ENCODE measurements at places on chromosomes 7 and 10.

DNA sequence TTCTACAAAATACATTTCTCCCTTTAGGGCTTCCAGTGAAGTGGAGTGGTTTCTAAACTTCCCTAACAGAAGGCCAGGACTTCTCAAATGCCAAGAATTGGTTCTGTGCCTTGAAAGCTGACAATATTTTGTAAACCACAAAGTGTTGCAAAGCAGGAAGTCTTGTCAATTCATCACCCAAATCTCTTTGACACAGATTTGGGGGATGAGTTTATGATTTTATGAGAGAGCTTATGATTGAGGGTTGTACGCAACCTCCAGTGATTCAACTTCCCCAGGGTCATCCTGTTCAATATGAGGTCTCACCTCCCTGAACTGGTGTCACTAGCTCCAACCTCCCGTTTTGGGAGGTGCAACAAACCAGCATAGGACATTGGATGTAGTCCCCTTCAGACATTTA is 83.7 kb downstream of the PRLHR start:
- DNase-seq: no peak

GRCh38 chr7:27251652-27252590 is 9.3 kb downstream of the EVX1 start:
- no peak for DNase-seq

DNA sequence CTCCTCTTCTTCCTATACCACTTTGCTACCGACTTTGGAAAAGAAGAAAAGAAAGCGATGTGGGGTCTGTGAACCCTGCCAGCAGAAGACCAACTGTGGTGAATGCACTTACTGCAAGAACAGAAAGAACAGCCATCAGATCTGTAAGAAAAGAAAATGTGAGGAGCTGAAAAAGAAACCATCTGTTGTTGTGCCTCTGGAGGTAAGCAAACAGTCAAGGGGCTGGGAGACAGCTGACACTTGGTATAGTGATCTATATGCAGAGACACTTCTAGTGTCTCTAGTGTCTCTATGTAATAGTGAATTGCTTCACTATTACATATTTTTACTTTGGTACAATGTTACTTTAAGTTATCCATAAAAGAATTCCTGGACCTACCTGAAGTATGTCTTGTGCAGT is 13.9 kb downstream of the TET1 start:
- DNase-seq: no peak

- no peak for DNase-seq
Observed at GRCh38 chr7:87912121-87912520, 21.9 kb upstream of the ADAM22 start.

DNA sequence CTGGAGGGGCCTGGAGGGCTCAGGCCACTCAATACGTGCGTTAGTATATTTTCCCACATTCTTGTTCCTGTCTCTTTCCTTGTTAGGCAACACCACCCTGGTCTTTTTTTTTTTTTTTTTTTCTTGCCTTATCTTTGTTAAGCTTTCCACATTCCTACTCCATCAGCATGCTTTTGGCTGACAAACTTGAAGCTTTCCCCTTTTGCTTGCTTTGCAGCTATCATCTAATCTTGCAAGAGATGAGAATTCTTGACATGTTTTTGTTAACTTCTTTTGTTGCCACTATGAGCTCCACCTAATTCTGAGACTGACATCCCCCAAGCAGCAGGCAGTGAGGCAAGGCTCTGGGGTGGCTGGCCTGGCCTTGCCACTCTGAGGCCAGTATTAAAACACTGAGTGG is 52.5 kb upstream of the NRP1 start:
- DNase-seq: no peak

DNA sequence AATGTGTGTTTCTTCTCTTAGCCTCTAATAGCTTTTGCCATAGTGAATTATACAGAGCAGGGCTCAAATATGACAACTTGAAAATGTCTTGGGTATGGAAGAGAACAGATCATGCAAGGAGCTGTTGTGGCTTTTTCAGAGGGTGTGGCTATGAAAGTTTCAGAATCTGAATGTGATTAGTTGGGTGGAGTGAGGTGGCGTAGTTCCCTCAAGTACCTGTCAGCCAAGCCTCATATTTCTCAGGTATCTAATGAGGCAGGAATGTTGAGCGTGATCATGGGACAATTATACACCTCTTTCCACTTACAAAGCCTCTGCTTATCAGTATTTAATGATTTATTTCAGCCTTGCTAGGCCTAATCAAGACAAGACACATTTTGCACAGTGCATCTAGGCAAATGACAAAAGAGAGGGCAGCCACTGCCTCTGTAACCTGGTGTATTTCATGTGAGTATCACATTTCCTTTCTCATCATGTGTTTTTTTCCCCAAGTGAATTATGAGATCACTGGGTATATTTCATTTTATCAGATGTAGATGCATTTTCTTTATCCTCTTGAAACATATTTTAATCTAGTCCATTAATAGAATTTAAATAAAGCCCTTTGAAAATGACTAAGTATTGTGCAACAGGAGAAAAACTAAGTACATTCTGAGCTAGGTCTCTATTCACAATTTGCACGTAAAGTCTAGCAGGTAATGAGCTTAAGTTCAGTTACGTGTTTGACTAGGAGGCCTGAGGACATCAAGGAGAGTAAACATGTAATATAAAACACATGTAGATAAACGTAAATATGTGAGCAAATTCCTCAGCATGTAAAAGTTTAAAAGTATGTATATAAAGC is 644.4 kb upstream of the IGFBP3 start:
- DNase-seq: no peak

- DNase-seq: no peak
Observed at GRCh38 chr10:10914144-10914543, 103.5 kb upstream of the CELF2 start.

- no peak for DNase-seq
Observed at GRCh38 chr7:1156782-1157535, 3.0 kb downstream of the ZFAND2A start.

DNA sequence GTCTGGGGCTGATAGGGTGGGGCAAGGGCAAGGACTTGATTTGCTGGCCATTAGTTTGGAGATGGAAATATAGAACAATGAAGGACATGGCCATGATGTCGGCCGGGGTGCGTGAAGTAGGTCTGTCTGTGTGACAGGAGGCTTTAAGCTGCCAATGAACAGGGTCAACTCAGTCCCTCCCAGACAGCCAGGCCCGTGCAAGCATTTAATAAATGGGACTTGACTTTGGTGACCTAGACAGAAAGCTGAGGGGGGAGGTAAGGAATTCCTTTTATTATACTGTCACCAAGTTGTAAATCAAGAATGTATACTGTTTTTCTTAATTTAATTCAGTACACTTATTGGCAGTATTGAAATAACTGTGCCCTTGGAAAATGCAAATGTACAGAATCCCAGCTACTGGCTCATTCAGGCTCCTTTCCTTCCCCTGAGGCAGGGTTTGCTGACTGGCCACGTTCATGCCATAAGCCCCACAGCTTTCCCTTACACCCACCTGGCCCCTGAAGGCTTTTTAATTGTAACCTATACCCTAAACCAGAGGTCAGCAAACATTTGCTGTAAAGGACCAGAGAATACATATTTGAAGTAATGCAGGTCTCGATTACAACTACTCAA is 87.2 kb downstream of the WIPF3 start:
- DNase-seq: no peak

GRCh38 chr10:116849248-116850057 is at the start of gene ENO4:
Gene ENO4 (plus strand): TSS chr10:116849499. CDS start chr10:116849567, 68 bp downstream.
- no peak for DNase-seq

- no peak for DNase-seq
Observed at GRCh38 chr7:129122751-129123509, 21.6 kb upstream of the TSPAN33 start.

DNA sequence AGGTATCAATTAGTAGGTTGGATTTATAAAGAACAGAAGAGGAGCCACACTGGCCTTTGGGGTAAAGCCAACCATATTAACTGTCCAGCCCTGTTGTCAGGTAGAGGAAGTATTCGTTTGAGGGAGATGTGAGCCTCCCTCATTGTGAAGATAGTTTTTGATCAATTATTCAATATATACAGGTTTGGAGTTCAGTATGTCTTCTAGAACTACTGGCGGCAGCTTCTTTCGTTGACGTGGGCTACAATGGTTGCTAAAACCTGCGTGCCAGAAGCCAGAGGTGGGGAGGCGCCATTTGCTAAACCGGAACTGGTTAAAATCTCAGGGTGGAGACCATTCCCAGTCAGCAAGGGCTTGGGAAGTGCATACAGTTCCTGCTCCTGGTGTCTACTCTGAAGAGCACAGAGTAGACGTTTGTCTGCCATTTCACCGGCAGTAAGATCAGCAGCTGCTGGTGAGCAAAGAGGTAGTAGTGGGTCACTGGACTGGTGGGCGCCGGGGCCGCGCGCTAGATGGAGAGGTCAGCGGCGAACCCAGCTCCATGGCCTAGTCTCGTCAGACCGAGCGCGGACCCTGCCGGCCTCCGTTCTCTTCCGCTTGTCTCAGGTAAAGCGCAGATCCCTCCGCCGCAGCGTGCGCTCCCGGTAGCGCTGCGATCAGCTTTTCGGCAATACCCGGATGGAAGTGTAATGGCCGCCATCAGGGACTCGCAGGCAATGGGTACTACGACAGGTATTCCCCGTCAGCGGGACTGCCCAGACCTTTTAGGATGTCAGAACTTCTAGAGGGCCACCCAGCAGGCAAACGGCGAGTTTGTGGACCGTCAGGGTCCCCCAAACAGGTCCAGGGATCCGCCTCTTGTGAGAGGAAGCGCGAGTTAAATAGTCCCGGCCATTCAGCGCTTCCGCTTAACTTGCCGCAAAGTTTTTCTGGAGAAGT is at the start of gene ZNF518A:
ZNF518A (plus strand) TSS at position 911 of the 939 bp plus-strand sequence. CDS start 26,026 bp downstream, outside the sequence.
- peak; percentile 73 for DNase-seq

- no peak for DNase-seq
Observed at GRCh38 chr7:25842201-25842733, 309.7 kb upstream of the NFE2L3 start.

GRCh38 chr10:101221549-101221948 is 7.7 kb downstream of the LBX1 start:
- DNase-seq: no peak

DNA sequence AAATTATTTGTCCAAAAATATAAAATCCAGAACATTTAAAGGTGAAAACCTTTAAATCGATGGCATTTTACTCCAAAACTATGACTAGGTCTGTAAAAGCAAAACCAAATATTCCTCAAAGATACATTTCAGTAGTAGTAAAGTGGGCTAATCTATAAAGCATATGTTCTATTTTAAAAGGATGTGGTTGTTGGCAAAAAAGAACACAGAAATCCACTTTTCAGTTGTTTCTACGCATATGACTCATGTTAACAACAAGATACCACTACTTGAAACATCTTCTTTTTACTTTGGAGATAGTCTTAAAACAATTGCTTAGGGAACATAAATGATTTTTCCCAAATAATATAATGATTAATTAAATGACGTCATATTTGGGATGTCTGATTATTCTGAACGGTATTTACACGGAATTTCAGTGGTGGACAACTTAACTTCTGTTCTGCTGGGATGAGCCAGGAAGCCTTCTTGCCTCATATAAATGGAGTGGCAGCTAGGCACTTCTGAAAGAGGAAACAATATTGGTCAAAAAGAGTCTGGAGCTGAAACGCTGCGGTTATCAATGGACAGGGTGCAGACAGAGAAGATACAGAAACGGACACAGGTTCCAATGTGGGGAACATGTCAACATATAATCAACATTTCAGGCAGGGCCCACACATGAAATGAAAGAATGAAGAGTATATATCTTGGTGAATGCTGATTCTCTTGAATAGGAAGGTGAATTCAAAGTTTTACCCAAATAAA is 78.5 kb downstream of the ETV1 start:
- no peak for DNase-seq

GRCh38 chr7:138407792-138408191 is 52.3 kb upstream of the TRIM24 start:
- no peak for DNase-seq

DNA sequence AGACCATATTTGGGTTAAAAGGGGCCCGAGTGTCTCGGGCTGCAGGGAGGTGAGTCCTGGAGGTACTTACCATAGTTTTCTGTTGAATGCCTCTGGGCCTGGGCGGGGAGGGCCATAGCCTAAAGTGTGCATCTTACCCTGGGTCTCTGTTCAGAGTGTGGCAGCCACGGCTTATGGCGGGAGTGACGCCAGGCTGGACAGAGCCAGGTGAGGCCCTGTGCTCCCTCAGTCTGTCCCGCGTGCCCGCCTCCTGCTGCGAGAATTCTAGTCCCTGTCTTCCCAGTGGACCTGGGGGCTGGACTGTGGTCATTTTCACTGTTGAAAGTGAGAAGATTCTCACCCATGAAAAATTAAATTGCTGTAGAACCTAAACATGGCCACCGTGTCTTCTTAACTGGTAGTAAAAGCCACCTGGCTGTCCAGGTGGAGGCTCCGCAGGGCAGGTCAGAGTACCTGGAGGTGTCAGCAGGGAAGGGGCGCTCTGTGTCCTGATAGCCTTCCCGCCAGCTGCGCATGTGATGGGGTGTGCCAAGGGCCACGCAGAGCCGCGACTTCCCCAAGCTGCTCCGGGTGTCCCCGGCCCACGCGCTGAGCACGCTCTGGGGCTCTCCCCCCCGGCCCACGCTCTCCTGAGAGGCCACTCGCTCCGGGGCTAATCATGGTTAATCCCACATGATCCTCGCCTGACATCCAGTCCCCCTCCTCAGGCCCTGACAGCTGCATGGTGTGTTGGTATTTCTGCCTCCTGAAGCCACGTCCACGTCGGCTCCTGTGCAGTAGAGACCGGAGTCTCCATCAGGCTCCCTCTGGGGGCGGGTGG is 20.3 kb downstream of the INPP5A start:
- no peak for DNase-seq

DNA sequence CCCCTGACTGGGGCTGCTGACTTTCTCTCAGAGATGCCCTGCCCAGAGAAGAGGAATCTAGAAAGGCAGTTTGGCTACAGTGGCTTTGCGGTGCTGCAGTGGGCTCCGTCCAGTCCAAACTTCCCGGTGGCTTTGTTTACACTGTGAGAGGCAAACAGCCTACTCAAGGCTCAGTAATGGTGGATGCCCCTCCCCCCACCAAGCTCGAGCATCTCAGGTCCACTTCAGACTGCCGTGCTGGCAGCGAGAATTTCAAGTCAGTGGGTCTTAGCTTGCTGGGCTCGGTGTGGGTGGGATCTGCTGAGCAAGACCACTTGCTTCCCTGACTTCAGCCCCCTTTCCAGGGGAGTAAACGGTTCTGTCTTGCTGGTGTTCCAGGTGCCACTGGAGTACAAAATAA is 734.5 kb upstream of the LRRN3 start:
- no peak for DNase-seq

DNA sequence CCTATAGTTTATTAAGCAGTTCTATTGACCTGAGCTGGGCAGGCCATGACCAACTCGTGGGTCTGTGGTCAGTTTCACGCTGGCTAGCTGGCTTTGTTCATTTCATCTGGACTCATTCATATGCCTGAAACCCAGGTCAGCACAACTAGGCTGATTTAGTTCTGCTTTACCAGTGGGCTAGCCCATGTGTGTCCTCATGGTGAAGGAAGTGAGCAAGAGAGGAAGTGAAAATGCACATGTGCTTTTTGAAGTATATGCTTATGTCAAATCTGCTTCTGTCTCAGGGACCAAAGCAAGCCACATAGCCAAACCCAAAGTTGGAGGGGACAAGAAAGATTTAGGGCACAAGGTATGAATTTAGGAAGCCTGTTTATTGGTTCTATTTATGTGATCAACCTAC is 154.5 kb downstream of the RNF133 start:
- no peak for DNase-seq

- DNase-seq: no peak
Observed at GRCh38 chr10:129956876-129957673, 7.0 kb downstream of the EBF3 start.

GRCh38 chr10:77932016-77932715 is 5.6 kb upstream of the DLG5 start:
- no peak for DNase-seq

GRCh38 chr10:3199488-3199887 is 26.9 kb upstream of the PITRM1 start:
- DNase-seq: no peak

GRCh38 chr10:22455068-22455857 is 110.0 kb downstream of the SPAG6 start:
- DNase-seq: no peak

Data from stimulated activated CD4-positive, alpha-beta T cell treated with anti-CD3 and anti-CD28 coated beads, Interleukin-1b, Interleukin-23, amount 100 ng/mL, for 1 hour (primary cell).